ENCODE measurements at places on chromosomes 13 and 19. TPM values are rescaled to one million over a fixed set of nuclear protein-coding genes. Genes with fewer than 3 reads are reported as not detected.

CD70 gene
- not detected for total RNA-seq

PSG6 gene
- total RNA-seq: not detected

SEMA6B gene
- total RNA-seq: 32.0 TPM

ZNF667 gene
- total RNA-seq: 3.0 TPM

OR7C1 gene
- not detected for total RNA-seq

All from aorta (tissue), 5 donors.